ENCODE measurements at places on chromosomes 7 and 10.

GRCh38 chr10:99976886-99977665, 32.7 kb downstream of the DNMBP start:
- no peak for DNase-seq

- no peak for DNase-seq
These were observed 12.0 kb downstream of the YWHAG start for GRCh38 chr7:76346778-76347177.

DNA sequence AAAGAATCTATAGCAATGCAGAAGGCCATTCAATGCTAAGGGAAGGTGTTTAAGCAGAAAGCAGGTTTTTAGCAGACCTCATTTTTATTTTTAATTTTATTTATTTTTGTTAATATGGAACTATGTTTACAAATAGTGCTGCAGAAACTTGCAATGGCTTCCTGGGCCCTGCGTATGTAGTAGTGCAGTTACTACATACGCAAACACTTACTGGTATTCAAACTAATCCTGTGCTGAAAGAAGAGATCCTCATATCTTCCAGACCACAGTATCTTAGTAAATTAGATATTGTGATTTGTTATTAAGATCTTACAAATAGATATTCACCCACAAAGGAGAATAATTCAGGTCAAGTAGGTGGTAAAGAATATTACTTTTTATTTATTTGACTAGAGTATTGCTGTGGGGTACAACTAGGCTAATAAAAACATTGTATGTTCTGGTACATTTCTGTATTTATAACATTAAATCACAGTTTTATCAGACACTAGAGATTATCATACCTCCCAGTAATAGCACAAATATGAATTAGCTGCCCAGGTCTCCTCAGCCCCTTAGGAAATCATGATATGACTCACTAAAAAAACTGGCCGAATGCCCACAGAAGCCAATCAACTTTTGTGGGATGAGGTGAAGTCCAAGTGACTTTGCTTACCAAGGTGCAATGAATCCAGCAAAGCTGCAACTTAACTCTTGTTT, 57.6 kb downstream of the RNLS start:
- no peak for DNase-seq

DNA sequence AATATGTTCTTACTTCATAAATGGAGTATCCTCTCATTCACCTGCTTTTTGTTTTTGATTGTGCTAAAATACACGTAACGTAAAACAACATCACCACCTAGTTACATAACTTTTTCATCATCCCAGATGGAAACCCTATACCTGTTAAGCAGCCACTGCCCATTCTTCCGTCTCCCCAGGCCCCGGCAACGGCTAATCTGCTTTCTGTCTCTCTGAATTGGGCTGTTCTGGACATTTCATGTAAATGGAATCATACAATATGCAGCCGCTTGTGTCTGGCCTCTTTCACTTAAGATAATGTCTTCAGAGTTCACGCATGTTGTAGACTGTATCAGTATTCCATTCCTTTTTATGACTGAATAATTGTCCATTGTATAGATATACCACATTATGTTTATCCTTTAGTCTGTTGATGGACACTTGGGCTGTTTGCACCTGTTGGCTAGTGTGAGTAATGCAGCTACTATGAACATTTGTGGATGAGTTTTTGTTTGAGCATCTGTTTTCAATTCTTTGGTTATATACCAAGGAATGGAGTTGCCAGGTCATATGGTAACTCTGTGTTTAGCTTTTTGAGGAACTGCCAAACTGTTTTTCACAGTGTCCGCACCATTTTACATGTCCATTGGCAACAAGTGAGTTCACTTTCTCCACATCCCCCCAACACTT, 14.1 kb upstream of the SUN1 start:
- DNase-seq = no peak

- DNase-seq = no peak
These were observed 119.2 kb downstream of the ADCYAP1R1 start for GRCh38 chr7:31171216-31171785.

GRCh38 chr10:106175760-106176377, 988.6 kb downstream of the SORCS1 start:
- no peak for DNase-seq

GRCh38 chr10:13100349-13101294, 659 bp downstream of the OPTN start:
- no peak for DNase-seq

GRCh38 chr10:61898435-61898778, 3.1 kb upstream of the ARID5B start:
- DNase-seq = no peak

GRCh38 chr10:109698086-109698485, 225.2 kb downstream of the XPNPEP1 start:
- DNase-seq = no peak

- DNase-seq = no peak
These were observed 109.0 kb upstream of the TMEM106B start for GRCh38 chr7:12102126-12102525.

DNA sequence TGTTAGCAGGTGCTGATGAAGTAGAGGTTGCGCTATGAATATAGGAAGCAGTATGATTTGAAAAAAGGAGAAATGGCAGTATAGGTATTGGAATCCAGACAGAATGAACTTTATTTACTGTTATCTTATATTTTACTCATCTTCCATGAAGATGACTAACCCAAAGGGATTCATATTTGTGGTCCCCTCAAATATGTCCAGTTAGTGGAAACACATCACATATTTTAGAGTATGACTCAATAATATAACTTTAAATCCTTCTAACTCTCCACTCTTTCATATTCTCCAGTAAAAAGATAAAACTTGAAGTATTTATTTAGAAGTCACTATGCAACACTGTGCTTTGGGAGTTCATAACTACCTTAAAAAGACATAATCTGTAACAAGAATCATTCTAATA, 286.5 kb upstream of the LRRTM3 start:
- no peak for DNase-seq

Data from bone marrow (tissue), 2 donors.